ENCODE measurements at places on chromosomes 3 and 15.

DNA sequence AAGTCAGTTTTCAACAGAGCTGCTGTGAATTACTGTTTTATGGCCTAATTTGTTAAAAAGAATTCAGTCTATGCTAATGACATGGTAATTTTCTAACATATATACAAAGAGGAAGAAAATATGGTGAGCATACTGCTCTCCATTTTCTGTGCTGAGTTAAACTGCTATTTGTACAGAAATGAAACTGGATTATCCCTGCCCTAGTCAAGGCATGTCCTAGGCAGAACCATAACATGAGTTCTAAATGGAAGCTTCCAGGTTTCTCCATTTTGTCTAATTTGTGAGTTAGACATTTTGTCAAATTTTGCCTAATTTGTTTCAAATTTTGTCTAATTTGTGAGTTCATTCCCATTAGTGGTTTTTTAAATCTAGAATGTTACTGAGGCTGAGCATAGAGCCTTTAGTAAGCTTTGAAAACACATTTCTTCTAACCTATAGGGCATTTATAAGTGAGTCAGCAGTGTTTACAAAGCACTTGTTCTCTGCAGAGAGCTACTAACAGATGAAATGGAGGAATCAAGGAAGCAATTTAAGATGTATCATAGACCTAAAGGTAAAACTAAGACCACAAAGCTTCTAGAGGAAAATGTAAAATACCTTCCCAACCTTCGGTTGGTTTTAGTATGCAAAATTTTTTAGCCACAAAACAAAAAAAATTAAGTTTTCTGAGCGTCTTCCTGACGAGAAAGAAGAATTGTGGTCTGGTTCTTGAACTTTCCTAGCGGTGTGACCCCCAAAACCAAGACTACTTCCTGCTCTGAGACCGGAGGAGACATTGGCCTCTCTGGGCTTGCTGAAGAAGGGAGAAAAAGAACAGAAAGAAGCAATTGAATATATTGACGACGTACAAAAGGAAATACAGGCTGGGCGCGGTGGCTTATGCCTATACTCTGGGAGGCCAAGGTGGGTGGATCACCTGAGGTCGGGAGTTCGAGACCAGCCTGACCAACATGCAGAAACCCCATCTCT, 9.8 kb downstream of the P2RY14 start:
- no peak for DNase-seq

DNA sequence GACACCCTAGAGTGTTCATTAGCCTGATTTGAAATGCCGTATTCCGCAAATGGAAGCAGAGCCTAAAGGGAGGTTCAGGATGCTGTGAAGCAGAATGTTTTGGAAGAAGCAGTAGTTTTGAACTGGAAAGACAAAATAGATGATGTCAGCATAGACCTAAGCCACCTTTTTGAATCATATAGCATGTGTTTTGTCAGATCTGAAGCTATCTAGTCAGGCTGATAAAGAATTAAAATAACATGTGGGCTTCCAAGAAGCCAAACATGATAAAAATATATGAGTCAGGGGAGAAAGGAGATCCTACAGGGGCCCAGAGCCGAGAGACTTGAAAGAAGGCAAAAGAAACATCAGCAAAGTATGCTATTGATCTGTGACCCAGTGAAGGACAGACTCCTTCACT, 47.2 kb upstream of the RASA2 start:
- no peak for DNase-seq

- no peak for DNase-seq
These were observed 80.8 kb downstream of the KCNH8 start for GRCh38 chr3:19229086-19229485.

GRCh38 chr3:46634856-46635255, 22.5 kb downstream of the FAM240A start:
- DNase-seq: no peak

DNA sequence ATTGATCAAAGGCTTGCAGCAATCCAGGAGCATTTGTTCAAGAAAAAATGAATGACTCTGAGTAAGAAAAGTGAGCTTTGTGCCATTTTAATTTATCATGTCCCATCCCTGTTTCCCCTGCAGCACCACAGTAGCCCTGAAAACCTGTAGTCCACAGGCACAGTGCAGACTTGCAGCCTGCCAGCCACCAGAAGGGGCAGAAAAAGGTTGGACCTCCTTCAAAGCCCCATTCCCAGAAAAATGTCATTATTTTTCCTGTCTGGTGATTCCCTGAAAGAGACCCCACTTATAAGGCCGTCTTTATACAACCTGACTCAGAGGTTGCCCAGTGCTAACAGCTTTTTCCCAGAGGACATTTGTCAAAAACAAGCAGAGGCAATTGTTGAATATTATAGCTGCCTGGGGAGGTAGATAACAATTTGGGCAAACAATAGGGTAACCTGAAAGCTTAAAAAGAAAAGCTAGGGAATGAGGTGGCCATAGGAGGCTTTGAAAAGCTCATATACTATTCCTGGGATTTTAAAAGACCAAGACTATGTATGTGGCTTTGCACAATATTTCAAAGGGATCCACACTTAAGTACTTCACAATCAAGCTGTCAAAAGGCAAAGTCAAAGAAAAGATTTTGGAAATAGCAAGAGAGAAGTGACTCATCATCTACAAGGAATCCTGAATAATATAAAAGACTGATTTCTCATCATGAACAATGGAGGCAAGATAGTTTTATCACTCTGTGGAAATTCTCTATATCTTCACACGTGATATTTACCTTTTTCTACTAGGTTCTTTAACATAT, 136.8 kb upstream of the PLXNA1 start:
- no peak for DNase-seq

All from common myeloid progenitor, CD34-positive (primary cell).